Pancreas (tissue), 10 donors: ENCODE measurements at places on chromosomes 16 and 17. TPM values are rescaled to one million over a fixed set of nuclear protein-coding genes. Genes with fewer than 3 reads are reported as not detected.

GRCh38 chr16:324451-325334 lies 27.8 kb downstream of the AXIN1 start:
- no peaks in the 10 kb centered on the region for H3K4me1 ChIP-seq
- no peak overlapping the region for H3K27ac ChIP-seq
- no peaks in the 10 kb centered on the region for H3K36me3 ChIP-seq
- DNase-seq: no peak

DNA sequence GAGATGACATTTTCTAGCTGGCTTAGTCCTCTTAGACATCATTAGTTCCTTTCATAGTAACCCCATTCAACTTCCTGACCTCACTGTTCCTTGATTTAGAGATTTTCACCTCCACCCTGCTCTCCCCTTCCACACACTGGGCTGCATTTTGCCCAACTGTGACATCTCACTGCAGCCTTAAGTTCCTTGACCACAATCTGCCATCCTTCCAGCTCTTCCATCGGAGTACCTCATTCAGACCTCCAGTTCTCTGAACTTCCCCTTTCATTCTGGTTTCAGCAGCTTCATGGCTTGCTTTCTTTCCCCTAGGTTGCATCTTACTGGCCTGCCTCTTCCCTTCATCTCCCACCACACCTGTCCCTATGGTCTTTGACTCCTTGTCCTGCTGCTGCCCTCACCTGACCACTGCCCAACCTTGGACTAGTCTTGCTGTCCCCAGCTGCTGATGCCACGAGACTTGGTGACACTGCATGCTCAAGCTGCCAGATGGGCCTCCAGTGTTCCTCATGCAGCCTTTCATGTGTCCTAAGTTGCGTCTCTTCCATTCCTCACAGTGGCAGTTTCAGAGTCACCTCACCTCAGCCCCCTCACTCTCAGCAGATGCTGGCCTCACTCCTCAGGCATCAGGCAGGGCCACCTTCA lies 40.8 kb downstream of the NUP88 start:
- no peak overlapping the region for H3K4me3 ChIP-seq
- H3K27ac ChIP-seq: no peak overlapping the region
- no peak for DNase-seq
- no peaks in the 10 kb centered on the region for H3K36me3 ChIP-seq
- no peaks in the 10 kb centered on the region for H3K27me3 ChIP-seq

DNA sequence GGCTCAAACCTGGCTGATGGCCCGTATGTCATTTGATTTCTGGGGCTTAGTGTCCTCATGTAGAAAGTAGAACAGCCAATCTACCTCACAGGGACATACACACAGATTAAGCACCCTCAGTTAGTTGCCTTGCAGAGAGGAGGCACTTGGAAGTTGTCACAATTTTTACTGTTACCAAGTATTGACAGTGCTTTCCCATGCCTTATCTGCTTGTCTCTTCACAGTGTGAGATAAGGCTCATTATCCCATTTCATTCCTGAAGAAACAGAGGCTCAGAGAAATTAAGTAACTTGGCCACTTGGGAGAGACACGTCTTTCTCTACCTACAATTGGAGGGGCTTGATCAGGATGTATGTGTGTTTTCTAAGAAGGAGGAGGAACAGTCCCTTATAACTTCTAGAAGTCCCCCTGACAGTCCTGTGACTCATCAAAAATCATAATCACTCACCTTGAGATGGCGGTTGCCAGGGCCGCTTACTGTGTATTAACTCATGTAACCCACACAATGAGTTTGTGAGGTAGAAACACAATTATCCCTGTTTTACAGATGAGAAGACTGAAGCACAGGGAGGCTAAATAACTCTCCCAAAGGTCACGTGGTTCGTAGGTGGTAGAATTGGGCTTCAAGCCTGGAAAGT lies 56.9 kb upstream of the LHX1 start:
- H3K27me3 ChIP-seq: peaks cover 2% of the 10 kb centered on the region
- no peak overlapping the region for H3K27ac ChIP-seq
- H3K4me3 ChIP-seq: no peak overlapping the region

DNA sequence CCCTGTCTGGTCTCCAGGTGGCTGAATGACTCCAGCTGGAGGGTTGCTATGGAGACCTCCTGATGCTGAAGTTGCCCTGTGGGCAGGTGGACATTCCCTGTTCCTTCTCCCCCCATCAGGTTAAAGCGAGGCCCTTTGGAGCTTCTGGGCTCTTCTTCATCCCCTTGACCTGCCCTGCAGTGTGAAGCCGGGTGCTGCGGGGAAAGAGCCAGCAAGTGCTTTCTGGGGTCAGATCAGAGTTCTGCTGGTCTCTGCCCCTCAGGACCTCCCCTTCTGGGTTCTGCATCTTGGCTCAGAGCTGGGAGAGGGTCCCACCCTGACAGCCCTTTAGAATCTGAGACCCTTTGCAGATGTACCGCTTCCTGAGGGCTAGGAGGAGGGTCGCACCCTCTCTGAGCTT lies 25.1 kb downstream of the NKD1 start:
- no peak overlapping the region for H3K4me3 ChIP-seq
- DNase-seq: no peak
- no peaks in the 10 kb centered on the region for H3K27me3 ChIP-seq
- H3K4me1 ChIP-seq: no peaks in the 10 kb centered on the region
- H3K36me3 ChIP-seq: no peaks in the 10 kb centered on the region

- no peaks in the 10 kb centered on the region for H3K36me3 ChIP-seq
- H3K4me3 ChIP-seq: no peak overlapping the region
- no peaks in the 10 kb centered on the region for H3K4me1 ChIP-seq
- H3K27me3 ChIP-seq: no peaks in the 10 kb centered on the region
Observed at GRCh38 chr17:50618300-50618699, 16.4 kb upstream of the ABCC3 start.

DNA sequence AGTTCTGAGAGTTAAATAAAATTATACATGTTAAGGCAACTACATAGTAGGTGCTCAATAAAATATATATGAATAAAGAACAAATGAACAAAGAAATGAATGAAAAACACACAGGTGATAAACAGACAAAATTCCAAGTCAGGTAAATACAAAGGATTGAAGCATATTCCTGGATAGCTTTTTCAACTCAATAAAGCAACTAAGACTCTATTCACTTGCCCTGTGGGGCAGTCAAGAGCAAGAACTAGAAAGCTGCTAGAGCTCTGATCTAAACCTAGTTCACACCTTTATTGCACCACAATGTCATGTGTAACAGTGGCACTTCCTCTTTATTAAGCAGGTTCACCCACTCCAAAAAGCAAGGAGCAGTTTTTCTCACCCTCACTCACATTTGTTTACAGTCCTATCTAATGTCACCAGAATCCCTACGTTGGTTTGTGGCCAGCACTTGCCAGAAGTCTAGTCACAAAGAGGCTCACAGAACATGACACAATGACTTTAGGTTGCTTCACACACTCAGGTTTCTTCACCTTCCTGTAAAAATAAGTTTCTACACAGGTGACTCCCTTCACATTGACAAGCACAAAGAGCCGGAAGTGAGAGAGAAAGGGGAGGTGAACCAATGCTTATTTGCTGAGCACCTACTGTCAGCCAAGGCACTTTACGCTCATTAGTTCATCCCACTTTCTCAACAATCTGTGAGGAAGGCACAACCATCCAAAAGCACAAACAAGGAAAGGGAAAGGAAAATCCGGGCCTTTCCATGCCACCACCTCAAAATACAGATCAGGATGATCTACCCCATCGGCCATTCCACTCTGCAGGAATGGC lies 70.8 kb downstream of the XPO6 start:
- no peaks in the 10 kb centered on the region for H3K4me1 ChIP-seq
- H3K4me3 ChIP-seq: no peak overlapping the region
- no peak overlapping the region for H3K27ac ChIP-seq

- no peaks in the 10 kb centered on the region for H3K36me3 ChIP-seq
Observed at GRCh38 chr16:20181949-20182348, 108.3 kb upstream of the GPR139 start.

DNA sequence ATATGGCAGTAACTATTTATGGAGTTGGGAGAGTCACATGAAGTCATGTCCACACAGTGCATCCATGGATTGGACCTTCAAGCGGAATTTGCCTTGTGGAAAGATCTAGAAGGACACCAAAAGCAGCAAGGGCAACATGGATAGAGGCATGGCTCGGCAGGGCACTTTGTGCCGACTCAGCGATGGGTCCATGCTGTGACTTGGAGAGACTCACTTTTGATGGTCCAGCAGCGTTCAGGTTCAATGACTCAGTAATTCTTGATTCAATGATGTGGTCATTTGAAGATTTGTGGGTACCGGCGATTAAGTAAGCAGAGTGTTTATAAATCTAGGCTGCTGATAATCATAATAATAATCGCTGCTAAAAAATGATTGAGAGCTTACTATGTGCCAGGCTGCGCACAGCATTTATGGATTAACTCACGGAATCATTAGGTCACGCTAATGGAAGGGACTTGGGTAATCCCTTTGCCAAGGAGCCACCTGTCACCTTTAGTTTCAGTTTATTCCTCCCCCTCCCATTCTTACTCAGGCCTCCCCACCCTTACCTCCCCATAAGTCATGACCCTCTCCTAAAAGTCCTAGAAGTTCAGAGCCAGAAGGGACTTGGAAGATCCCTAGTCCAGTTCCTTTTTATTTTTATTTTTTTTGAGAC lies 127.5 kb upstream of the CRHR1 start:
- H3K4me1 ChIP-seq: no peaks in the 10 kb centered on the region
- H3K36me3 ChIP-seq: no peaks in the 10 kb centered on the region
- H3K4me3 ChIP-seq: no peak overlapping the region
- no peak overlapping the region for H3K27ac ChIP-seq

DNA sequence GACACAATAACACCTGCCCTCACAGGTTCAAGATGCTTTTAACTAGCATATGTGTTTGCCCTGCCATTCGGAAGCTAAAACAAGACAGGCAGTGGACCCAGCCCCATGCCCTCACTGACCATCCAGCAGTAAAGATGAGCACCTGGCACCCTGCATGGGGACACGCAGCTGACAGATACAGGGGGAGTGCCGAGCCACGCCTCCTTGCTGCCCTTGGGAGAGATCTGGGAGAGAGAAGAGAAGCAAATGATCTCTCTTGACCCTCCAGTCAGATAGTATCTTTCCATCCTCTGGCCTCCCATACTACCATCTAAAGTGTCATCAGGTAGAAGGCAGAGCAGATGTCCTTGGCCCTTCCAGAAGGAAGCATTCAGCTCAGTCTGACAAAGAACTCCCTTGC lies 40.6 kb upstream of the MYOCD start:
- H3K4me1 ChIP-seq: no peaks in the 10 kb centered on the region
- H3K4me3 ChIP-seq: no peak overlapping the region
- DNase-seq: no peak
- H3K27me3 ChIP-seq: no peaks in the 10 kb centered on the region
- no peaks in the 10 kb centered on the region for H3K36me3 ChIP-seq

Gene PRSS21
- 1.0 TPM for total RNA-seq
